ENCODE measurements at places on chromosomes 13 and 19.
A peak's percentile ranks its signal among the peaks of the same experiment; 100 is the strongest.

DNA sequence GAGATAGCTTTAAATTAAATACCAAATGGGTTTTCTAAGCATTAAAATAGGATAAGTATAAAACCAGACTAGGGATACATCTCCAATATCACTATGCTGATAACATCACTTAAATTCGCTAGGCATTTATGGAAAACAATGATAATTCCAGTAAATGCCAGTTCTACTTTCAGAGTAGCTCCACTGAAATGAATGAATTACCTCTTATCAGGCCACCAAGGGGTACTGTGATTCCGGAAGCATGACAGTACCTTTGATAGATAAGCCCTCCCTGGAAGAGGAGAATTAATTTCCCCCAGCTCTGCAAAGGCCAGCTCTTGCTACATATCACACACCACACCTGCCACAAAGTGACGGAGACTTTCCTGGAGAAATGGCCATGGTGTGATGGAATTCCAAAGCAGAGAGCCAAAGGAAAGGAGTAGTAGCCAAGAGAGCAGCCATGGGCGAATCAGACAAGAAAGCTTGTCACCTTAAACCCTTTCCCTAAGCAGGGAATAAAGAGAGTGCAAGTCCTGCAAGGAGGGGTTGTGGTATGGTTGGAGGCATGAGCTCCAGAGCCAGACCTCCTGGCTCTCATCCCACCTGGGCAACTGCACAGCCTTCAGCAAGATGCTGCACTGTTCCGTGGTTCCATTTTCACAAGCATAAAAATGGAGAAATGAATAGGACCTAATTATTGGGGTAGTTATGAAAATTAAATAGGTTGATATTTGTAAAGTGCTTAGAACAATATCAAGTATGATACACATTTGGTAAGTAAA lies 423.1 kb downstream of the FGF14 start:
- DNase-seq, result no peak

DNA sequence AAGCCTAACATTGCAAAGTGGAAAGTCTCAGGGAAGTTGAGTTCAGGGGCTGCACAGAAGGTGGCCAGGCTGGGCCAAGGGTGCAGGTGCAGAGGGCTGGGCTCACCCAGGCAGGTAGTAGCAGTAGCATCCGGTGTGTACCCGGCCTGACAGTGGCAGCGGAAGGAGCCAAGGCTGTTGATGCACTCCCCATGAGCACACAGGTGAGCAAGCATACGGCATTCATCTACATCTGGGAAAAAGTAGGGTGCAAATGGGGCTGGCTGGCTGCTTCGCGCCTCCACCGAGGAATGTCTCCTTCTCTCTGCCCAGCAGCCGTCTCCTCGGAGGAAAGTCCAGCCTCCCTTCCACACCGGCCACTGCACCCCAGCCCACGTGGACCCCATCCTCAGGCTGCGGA lies 30.6 kb downstream of the CCL25 start:
- DNase-seq, result no peak

GRCh38 chr19:10132905-10133304 lies 13.2 kb upstream of the EIF3G start:
- no peak for DNase-seq

GRCh38 chr19:15234431-15235130 lies 2.3 kb upstream of the EPHX3 start:
- no peak for DNase-seq

DNA sequence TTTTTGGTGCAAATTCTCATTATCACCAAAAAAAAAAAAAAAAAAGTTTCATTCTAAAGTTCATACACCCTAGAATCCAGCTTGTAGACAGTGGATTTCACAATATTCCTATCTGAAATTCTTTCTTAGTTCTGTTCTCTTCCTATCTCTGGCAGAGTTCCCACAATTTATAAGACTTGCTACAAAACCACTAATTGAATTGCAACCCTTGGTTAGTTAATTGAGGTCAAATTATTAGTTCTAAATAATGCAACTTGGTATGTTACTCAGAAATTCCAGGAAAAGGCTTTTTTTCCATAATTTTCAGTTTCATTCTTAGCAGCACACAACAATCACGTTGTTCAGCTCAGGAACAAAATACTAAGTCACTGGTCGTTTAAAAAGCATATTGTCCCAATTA lies 58.5 kb downstream of the SPATA13 start:
- no peak for DNase-seq

DNA sequence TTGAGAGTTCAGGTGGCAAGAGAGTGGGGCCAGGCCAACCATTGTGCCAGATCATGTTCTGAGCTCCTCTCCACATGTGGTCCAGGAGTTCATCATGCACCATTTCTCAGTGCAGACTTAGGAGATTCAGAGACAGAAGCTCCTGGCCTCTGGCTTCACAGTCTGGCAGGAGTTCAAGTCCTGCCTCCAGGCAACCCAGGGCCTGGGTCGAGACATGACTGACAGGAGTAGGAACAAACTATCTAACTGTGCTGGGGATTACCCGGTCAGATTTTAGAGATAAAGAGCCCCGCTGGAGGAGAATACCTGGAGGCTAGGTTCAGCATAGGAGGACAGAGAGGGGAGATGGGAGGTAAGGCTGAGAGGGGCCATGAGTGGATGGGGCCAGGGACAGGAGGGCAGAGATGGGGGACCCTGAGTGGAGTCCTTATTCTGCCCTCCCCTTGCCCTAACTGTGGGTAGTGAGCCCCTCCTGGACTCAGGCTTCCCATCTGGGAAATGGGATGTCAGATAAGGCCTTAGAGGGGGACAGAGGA lies 906 bp upstream of the CYP4F11 start:
- no peak for DNase-seq

DNA sequence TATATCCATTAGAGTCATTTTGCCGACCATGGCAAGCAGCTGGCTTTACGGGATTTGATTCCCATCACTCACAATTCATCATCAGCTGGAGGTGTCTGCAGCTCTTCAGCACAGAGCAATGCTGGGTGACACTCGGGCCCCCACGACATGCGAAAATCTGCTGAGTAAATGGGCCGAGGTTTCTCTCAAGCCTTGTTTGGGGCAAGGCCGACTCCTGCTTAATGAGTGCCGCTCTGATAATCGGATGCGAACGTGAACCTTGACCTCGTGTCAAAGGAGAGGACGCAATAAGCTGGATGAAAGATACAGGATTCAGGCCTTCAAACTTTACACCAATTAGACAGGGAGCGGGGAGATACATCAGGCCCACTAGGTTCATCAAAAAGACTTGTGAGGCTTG lies 65.2 kb downstream of the GGACT start:
- no peak for DNase-seq

- DNase-seq, result no peak
These were observed 27.5 kb downstream of the RASA3 start for GRCh38 chr13:114104655-114105520.

DNA sequence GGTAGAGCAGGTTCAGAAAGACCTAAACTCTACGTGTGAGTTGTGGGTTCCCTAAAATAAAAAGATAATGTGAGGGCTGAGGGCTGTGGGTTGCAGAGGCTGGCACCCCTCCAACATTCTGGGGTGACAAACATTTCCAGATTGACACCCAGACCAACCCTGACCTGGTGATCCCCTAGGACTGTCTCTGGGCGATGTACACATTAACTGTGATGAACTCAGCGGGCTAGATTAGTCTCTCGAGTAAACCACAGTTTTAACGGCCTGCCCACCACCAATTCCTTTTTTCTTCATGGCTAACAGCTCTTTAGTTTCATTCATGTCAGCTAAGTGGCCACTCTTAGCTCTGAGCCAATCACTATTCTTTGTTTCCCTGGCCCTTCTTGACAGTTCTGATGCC lies 24.8 kb downstream of the SIAH3 start:
- peak; percentile 32 for DNase-seq

DNA sequence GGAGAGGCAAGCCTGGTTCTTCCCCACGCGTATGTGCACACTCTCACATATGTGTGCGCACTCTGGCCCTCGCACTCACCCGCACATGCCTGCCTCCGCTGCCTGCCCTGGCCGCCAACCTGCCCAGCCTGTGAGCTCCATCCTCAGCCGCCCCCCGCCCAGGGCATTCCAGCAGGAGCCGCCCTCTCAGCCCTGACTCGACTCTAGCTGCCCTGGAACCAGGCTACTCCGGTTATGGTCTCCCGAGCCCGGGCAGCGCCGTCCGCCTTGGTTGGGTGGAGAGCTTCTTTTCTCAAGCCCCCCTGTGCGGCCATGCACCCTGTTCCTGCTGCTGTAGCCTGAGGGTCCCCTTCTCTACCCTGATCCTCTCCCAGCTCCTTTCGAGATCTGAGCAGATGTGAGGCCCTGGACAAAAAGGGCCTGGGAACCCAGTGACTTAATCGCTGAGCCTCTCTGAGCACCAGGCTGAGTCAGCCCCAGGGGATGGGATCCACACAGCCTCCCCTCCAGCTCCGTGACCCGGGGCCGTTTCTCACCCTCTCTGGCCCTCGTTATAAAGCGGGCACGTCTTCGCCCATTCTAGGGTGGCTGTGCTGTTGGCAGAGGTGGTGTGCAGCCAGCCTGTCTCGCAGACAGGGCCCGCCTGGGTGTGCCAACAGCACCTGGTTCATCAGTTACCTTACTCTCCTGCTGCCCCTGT lies 191.5 kb downstream of the TEX29 start:
- no peak for DNase-seq

GRCh38 chr13:61477619-61478018 lies 62.0 kb upstream of the PCDH20 start:
- no peak for DNase-seq

- no peak for DNase-seq
These were observed 64.7 kb upstream of the STARD13 start for GRCh38 chr13:33349986-33350826.

GRCh38 chr19:45059258-45059965 lies 16.9 kb downstream of the ZNF296 start:
- peak; percentile 89 for DNase-seq

GRCh38 chr13:71864094-71864985 lies 2.7 kb downstream of the DACH1 start:
- peak; percentile 20 for DNase-seq

- no peak for DNase-seq
These were observed 30.1 kb upstream of the USP12 start for GRCh38 chr13:27201661-27202060.

- no peak for DNase-seq
These were observed 303.5 kb downstream of the DLEU7 start for GRCh38 chr13:50539791-50540530.

GRCh38 chr13:46521921-46522747 lies 30.8 kb upstream of the LRCH1 start:
- no peak for DNase-seq

- DNase-seq, result no peak
These were observed 20.0 kb upstream of the CCNP start for GRCh38 chr19:40246292-40247073.

GRCh38 chr13:34435338-34435737 lies 506.7 kb upstream of the NBEA start:
- no peak for DNase-seq

DNA sequence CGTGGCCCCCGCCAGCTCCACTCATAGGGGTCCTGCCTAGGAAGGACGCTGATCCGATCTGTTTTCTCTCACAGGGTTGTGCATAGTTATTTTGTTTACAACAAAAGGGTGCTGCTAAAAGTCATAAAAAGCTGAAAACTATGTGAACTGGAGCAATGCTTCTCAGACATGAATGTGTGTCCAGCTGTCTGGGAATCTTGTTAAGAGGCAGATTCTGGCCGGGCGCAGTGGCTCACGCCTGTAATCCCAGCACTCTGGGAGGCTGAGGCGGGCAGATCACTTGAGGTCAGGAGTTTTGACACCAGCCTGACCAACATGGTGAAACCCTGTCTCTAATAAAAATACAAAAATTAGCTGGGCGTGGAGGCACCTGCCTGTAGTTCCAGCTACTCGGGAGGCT lies 8.6 kb downstream of the LRRC4B start:
- DNase-seq, result no peak

GRCh38 chr13:73937441-73937840 lies 196.8 kb downstream of the KLF12 start:
- no peak for DNase-seq

GRCh38 chr19:16089010-16089846 lies 12.9 kb downstream of the TPM4 start:
- no peak for DNase-seq

Measured in GM13977 (cell line).